ENCODE measurements at places on chromosomes 3 and 15.

DNA sequence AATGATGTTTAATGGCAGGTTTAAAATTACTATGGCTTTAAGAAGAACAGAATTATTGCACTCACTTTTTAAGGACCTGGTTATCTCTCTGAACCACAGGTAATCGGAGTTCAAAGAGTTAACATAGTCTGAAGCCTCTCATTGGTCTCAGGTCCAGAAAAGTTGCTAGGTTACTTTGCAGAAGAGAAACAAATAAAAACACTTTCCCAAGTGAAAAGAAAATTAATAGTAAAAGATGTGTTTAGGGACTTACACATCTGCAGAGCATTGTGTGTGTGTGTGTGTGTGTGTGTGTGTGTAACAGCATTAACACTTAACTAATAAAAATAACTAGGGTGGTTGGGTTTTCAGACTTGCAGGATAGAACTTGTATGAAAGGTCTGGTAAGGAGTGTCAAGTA, 1.0 kb downstream of the MASP1 start:
- no peak for DNase-seq

- DNase-seq: no peak
Observed at GRCh38 chr3:46998852-46999515, 19.5 kb downstream of the NBEAL2 start.

- DNase-seq: no peak
Observed at GRCh38 chr3:126402666-126403302, 8.1 kb downstream of the CFAP100 start.

DNA sequence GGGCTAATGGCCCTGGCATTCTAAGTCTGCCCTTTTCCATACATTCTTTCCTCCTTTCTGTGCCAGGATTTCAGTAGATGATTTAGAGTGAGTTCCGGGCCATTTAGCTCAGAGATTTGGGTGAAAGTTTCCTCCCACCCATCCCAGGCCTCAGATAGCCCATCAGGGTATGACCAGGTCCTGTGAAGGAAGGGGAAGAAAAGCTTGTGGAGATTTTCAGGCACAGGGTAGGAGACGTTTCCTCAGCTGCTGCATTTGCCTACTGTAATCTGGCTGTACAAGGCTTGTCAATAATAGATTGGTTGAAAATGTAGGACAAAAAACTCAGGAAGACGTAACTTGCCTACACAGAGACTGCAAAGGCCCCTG, 63.2 kb upstream of the BCL6 start:
- DNase-seq: no peak

DNA sequence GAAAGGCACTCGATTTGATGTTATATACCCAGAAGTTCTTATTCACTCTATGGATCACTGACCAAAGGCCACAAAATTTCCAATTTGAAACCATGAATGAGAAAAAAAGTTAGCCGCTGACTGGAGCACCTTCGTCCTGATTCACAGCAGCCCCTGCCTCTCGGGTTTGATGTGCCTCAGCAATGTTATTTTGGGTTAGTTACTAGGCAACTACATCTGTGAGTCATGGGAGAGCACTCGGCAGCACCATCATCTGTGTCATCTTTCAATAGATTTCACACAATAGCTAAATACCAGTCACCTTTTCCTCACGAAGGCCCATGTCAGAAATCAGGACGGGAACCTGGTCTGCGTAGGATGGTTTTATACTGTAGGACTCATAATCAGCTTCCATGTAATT, 269.2 kb downstream of the ZBBX start:
- no peak for DNase-seq

GRCh38 chr3:11534011-11534792, 109.5 kb downstream of the VGLL4 start:
- no peak for DNase-seq

DNA sequence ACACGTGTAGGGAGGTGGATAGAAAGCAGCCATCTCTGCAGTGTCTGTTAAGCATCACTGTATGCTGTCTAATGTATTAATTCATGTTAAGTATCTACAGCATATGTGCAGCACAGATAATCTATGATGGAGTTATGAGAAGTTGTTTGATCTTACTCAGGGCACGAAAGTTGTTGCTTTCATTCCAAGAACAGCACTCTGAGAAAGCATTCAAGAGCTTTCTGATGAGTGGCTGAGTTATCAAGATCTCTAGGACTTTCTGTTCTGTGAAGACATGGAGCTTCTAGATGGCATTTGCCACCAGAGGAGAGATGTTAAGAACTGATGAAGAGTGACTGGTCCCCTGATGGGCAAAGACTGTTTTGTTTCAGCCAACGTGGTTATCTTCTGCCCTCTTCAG, 22.6 kb upstream of the TPRG1 start:
- DNase-seq: no peak

GRCh38 chr3:81550415-81550814, 211.0 kb downstream of the GBE1 start:
- no peak for DNase-seq

GRCh38 chr15:35691173-35691761, 145.3 kb upstream of the DPH6 start:
- no peak for DNase-seq

DNA sequence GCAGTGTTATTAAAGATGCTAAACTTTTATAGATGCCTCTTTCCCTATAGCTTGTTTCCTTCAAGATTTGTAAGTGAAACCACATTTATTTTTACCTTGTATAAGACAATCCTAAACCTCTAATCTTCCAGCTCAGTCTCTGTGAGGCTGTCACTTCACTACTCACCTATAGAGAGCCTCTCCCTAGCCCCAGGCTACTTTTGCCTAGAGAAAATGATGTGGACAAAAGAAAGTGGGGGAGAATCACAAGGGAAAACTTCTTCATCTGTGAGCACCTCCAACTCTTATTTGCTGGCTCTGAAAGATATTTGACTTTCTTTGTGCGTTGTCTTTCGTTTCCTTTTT, 74.9 kb upstream of the SCN5A start:
- no peak for DNase-seq

GRCh38 chr15:69272891-69273290, 25.8 kb upstream of the PAQR5 start:
- no peak for DNase-seq

DNA sequence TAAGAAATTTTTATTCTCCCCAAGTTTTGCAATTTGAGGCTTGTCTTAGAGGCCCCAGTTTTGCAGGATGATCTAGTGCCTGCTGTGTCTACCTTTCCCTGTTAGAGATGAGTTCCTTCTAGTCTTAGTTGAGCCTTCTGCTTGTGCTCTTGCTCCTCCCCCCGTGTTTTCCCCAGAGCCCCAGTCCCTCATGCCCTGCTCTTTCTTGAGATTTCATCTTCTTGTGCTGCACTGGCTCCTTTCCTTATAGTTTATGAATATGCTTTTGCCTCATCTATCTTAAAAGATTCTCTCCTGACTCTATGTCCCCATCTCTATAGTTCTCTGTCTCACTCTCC, 4.7 kb downstream of the GAP43 start:
- no peak for DNase-seq

GRCh38 chr3:152159328-152159727, 109.4 kb upstream of the MBNL1 start:
- no peak for DNase-seq

- no peak for DNase-seq
Observed at GRCh38 chr15:94028809-94029208, 202.6 kb upstream of the MCTP2 start.

GRCh38 chr3:72519946-72520604, 328.2 kb downstream of the SHQ1 start:
- no peak for DNase-seq

GRCh38 chr15:78129077-78129750, 2.0 kb downstream of the CIB2 start:
- no peak for DNase-seq

DNA sequence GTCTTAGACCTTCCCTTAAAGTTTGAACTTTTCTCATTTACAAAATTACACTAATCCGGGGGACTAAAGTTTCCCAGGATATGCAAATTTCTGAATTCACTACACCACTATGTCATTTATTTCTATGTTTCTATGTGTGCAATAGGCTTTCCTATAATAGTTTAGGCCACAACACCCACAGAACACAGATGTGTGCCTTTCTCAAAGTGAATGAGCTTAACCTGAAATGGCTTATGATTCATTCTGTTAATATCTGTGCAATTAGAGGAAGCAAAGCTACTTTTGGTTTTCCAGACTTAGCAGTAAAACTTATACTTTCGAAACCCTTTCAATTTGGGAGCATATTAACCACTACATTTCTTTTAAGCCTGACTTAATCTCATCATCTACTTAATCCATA, 748.1 kb downstream of the GBE1 start:
- no peak for DNase-seq

DNA sequence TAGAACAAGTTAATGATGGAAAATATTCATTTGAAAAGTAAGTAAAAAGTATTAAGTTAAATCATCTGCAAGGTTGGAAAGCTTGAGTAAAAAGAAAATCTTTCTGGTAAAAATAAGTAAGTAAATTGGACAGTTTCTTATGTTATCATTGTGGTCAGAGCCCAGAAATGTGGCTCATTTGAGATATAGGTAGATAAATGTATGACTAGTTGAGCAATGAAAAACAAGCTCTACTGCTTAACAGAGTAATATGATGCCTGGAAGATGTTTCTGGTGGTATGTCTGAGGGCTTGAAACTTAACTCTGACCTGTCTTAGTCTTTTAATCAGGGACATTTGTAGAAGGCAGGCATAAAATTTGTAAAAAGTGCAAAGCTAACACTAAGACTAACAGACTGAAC, 444.0 kb downstream of the MFSD1 start:
- DNase-seq: no peak

- DNase-seq: no peak
Observed at GRCh38 chr3:150265305-150265704, 142.8 kb upstream of the TSC22D2 start.

- DNase-seq: no peak
Observed at GRCh38 chr15:75661100-75661755, 13.5 kb downstream of the SNX33 start.

DNA sequence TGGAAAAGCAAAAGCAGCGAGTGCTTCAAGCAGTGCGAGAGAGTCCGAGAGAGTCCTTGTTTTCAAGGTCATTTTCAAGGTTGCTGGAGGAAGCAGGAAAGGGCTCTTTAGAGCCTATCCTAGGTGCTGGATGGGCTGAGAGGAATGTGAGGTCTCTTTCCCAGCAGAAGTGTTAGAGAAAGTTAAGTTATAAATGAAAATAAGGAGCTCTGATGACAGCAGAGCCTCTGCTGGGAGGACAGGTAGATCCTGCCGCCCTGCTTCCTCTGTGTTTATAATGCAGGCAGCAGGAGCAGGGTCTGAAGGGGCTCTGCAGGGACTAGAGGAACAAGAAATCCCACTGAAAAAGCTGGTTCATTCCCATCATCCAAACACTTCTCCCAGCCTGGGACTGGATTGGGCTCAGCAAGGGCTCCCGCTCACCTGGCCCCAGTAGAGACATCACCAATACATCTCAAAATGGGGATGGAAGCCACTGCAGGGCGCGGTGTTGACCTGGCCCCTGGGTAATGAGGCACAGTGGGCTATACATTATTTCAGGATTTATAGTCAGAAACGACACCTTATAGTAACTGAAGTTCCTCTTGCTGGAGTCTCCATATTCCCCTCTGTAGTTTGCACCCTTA, 41.5 kb upstream of the RAB6B start:
- no peak for DNase-seq

DNA sequence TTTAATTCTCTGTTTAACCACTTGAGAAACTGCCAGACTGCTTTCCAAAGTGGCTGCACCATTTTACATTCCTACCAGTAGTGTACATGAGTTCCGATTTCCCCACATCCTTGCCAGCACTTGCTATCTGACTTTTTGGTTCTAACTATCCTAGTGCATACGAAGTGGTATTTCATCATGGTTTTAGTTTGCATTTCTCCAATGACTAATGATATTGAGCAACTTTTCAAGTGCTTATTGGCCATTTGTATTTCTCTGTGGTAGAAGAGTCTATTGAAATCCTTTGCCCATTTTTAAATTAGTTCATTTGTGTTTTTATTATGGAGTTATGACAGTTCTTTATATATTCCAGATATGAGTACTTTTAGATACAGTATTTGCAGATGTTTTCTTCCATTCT, 247.8 kb downstream of the GABRB3 start:
- no peak for DNase-seq

DNA sequence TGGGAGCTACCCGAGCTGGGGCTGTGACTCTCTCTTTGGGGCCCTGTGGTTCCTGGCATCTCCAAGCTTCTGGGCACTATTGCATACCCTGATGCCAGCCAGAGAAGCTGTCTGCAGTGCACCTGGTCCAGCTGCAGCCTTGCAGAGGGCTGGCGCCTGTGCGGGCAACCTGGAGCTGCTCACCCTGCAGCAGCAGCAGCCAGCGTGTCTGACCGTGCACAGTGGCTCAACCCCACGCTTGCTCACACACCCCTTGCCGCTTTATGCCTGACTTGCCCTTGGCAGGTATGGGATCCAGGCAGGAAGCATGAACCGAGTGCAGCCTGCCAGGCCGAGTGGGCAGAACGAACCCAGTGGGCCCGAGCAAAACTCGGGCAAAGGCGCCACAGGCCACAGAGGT, 69.9 kb downstream of the GLB1 start:
- DNase-seq: no peak

GRCh38 chr3:150703299-150703755, 393 bp downstream of the ERICH6 start:
- DNase-seq: no peak

Data from stimulated activated CD4-positive, alpha-beta T cell treated with anti-CD3 and anti-CD28 coated beads, Interleukin-15, amount 100 ng/mL, for 48 hours (primary cell).